Naive B cell (primary cell): ENCODE measurements at places on chromosomes 7 and 10. TPM values are rescaled to one million over a fixed set of nuclear protein-coding genes. Genes with fewer than 3 reads are reported as not detected.

SLC25A28 gene
- polyA plus RNA-seq: 37.2 TPM

ENTPD1 gene
- polyA plus RNA-seq: 59.2 TPM

VAX1 gene
- not detected for polyA plus RNA-seq

BAMBI gene
- not detected for polyA plus RNA-seq

GRCh38 chr7:69105092-69105491 lies 493.2 kb upstream of the AUTS2 start:
- DNase-seq: no peak

GRCh38 chr10:103124420-103125096 lies 68.5 kb downstream of the NT5C2 start:
- no peak for DNase-seq
